ENCODE measurements at places on chromosomes 3 and 15. TPM values are rescaled to one million over a fixed set of nuclear protein-coding genes. Genes with fewer than 3 reads are reported as not detected.

DNA sequence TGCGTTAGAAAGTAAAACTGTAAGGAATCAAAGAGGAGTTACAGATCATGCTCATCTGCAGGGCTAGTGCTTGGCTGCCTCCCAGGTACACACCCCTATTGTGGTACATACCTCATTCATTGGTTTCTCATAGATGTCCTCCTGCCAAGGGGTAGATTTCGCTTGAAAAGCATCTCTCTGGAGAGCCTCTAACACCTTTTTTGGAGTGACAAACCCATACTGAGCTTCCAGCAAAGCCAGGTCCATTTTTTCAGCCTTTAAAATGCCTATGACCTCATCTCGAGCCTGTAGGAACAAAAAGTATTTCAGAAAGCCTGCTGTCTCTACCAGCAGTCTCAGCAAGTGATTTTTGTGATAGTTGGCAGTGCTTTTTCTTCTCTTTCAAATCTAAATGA lies 112.1 kb downstream of the CMSS1 start:
- DNase-seq = peak; percentile 30

Gene GABRR3
- total RNA-seq = not detected

DNA sequence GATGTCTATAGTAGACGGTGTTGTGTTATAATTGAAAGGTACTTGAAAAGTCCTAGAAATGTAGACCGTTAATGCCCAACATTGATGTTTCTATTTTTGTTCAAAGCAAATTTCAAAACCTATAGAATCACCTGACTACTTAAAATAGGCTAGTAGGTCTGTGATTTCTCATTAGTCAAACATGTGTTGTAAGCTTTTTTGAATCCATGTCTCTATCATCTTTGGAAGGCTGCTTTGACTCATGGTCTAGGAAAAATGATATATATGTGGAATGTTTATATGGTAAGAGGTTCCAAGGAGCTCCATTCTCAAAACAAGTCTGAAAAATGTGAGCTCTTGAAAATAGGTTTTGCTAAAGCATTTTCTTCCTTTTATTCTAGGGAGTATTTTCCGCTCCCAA lies 375.3 kb downstream of the LPP start:
- no peak for DNase-seq

Gene BTLA
- total RNA-seq = not detected

DNA sequence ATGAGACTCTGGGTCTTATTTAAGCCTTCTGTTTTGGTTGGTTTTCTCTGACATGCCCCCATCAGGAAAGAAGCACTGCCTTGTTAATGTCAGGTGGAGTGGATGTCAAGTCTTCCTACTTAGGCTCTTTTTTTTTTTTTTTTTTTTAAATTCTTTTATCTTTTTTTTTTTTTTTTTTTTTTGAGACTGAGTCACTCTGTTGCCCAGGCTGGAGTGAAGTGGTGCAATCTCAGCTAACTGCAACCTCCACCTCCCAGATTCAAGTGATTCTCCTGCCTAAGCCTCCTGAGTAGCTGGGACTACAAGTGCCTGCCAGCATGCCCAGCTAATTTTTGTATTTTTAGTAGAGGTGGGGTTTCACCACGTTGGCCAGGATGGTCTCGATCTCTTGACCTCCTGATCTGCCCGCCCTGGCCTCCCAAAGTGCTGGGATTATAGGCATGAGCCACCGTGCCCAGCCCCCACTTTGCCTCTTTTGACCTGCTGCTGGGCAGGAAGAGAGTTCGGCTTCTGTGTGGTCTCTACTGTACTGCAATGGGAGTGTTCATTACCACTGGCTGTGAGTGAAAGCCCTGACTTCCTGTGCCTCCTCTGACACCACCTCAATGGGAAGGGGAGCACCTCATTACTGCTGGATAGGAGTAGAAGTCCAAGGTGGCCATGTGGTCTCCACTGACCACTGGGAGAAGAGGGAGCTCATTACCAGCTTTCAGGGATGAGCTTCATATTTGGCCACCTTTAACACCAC lies 10.9 kb downstream of the CTDSPL start:
- DNase-seq = no peak

Gene AADACL2
- total RNA-seq = not detected

Gene PRRT3
- total RNA-seq = 2.5 TPM

GRCh38 chr3:127307916-127308315 lies 20.1 kb upstream of the PRR20G start:
- DNase-seq = no peak

Gene IL5RA
- total RNA-seq = not detected

Gene ARHGEF26
- total RNA-seq = 1.8 TPM

Gene NPTN
- total RNA-seq = 111 TPM

Gene ARID3B
- 0.77 TPM for total RNA-seq

Gene VIPR1
- total RNA-seq = not detected

- DNase-seq = peak; percentile 34
These were observed 21.1 kb downstream of the GCNT3 start for GRCh38 chr15:59632714-59633113.

DNA sequence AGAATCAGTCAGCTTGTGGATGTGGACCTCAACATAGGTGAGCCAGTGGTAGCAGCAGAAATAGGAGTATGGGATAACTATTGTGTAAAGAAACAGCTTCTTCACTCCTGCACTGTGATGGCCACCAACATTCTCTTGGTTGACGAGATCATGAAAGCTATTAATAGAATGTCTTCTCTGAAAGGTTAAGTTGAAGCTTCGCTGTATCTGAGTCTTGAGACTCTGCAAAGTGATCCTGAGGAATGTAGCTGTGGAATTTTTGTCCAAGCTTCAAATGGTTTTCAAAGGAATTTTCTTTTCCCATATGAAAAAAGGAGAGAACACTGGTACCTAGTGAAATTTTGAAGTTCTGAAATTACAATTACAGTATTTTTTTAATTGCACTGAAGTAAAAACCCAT lies 146.3 kb downstream of the GMNC start:
- peak; percentile 15 for DNase-seq

- DNase-seq = no peak
These were observed 271.9 kb downstream of the MCTP2 start for GRCh38 chr15:94503293-94503692.

Gene RAB43
- total RNA-seq = 16.3 TPM

DNA sequence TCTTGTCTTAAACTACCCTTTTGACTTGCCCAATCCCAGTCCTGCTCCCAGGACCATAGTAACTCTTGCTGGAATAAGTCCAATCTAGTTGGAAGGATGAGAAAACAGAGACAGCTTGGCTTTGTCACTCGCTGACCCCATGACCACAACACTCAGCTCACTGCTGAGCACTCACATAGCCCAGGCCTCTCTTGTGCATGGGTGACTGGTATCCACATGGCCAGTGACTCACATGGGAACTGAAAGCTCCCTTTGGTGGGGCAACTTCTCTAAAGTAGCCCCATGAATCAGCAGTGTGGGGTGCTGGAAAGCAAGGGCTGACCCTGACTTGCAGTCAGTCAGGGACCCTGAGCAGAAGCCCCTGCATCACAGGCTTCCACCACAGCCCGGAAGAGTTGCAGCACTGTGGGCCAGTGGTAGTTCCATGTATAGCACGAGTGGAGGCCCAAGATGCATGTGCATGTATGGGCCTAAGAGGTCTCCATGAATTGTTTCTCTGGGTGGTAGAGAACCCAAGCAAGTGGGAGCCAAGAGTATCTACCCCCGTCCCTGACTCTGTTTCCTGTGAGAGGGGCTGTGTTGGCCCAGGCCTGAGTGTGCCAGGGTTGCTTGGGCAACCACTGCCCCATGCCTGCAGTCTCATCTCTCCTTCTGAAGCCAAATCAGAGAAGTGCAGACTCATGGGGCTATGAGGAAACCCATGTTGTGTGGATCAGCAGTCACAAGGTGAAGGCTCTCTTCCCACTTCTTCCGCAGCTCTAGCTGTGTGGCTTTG lies 62.1 kb upstream of the XCR1 start:
- peak; percentile 96 for DNase-seq

- no peak for DNase-seq
These were observed 180.6 kb downstream of the FAM43A start for GRCh38 chr3:194866236-194866635.

Gene CSTA
- not detected for total RNA-seq

DNA sequence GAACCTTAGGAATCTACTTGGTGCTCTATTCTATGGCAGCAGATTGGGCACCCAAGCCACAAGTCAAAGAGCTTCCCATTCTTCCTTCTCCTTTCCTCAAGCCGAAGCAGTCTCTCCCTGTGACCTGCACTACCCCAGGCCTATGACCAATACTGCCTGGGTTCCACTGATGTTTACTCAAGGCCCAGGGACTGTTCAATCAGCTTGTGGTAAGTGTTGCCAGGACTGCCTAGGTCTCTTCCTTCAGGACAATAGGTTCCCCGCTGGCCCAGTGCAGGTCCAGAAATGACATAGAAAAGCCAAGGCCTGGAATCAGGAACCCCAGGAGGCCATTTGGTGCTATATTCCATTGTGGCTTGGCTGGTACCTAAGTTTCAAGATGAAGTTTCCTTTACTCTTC lies 397.9 kb downstream of the ZIC4 start:
- no peak for DNase-seq

DNA sequence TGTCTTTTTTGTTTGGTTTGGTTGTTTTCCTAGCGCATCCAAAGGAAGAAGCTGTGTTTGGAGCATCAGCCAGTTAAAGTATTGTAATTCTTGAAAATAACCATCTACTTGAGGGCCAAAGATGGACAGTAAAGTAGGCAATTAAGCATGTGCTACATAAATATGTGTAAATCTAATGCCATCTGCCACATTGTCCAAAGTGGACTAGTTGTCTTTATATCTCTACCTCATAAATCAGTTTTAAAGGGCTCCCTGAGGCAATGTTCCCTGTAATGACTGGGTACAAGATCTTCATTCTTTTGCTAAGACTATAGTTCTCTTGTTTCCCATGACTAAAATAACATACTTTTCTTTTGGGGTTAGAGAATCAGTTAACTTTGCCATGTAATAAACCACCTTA lies 460.0 kb upstream of the RARB start:
- no peak for DNase-seq

Gene MYRIP
- 0.11 TPM for total RNA-seq

Gene SPSB4
- 0.58 TPM for total RNA-seq

Gene FEM1B
- 28.0 TPM for total RNA-seq

DNA sequence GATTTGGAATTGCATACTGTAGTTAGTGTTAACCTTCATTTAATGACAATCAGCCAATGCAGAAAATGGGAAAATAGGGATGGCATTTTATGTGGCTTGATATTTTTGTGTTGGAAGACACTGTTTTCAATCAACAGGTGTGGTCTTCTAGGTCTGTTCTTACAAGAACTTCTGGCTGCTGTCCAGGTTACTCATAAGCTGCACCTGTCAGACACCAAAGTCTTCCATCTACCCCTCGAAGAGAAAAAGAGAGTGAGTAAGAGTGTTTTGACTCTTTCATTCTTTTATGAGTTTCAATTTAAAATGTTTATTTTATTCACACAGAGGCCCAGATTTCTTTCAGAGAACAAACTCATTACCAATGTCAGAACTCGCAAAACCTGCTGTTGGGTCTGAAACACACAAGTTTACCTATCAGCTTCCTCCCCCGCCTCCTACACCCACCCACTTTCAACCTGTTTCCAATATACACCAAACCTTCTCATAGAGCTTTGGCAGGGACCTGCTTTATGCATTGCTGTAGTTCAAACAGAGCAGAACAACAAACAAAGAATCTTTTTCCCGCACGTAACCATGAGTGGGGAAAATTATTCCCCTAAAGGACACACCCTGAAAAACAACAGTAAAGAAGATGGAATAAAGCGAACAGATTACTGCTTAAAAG lies 767.7 kb upstream of the ALCAM start:
- DNase-seq = peak; percentile 52

GRCh38 chr3:143283432-143284128 lies 164.0 kb downstream of the CHST2 start:
- peak; percentile 88 for DNase-seq

DNA sequence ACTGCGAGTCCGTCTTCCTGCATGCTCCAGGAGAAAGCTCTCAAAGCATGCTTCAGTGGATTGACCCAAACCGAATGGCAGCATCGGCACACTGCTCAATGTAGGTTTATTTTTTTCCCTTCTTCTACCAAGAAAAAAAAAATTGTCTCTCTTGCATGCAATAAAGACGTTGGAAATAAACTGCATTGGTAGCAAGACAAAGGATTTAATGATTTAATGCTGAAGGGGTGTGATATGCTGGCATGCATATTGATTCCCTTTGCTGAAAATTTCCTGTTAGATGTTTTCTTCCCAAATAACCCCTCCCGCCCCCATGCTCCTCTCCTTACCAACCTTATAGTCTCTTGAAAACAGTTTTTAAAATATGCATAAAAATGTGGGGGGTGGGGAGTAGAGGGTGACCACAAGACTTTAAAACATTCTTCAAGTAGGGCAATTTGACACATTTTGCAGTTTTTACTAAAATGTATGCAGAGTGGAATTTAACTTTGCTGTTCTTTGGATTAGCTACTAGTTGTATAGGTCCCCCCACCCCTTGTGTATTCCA lies 799 bp downstream of the RARB start:
- DNase-seq = no peak

GRCh38 chr3:77319711-77320110 lies 279.8 kb downstream of the ROBO2 start:
- DNase-seq = no peak

DNA sequence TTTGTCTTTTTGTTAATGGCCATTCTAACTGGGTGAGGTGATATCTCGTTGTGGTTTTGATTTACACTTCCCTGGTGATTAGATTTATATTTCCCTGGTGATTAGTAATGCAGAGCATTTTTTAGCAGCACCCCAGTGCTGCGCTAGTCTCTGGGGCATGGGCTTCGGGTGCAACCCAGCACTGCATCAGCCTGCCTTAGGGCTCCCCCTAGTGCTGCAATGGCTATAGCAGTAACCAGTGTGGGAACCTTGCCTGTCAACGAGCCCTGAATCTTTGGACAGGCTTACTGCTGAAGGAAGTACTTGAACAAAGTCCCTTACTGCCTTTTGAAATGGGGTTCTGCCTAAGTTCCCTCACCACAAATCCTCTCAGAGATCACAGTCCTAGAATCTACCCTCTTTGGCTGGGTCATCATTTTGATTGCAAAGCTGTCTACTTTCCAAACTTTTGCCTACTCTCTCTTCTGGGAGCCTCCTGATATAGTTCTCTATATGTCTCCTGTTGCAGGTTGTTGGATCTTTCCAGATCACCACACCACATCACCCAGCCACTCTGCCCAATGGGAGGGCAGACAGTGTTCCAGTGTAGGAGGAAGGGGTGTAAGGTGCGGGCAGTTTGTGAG lies 79.2 kb upstream of the CCNL1 start:
- peak; percentile 62 for DNase-seq

GRCh38 chr15:75070674-75071073 lies 47.3 kb downstream of the PPCDC start:
- DNase-seq = no peak

DNA sequence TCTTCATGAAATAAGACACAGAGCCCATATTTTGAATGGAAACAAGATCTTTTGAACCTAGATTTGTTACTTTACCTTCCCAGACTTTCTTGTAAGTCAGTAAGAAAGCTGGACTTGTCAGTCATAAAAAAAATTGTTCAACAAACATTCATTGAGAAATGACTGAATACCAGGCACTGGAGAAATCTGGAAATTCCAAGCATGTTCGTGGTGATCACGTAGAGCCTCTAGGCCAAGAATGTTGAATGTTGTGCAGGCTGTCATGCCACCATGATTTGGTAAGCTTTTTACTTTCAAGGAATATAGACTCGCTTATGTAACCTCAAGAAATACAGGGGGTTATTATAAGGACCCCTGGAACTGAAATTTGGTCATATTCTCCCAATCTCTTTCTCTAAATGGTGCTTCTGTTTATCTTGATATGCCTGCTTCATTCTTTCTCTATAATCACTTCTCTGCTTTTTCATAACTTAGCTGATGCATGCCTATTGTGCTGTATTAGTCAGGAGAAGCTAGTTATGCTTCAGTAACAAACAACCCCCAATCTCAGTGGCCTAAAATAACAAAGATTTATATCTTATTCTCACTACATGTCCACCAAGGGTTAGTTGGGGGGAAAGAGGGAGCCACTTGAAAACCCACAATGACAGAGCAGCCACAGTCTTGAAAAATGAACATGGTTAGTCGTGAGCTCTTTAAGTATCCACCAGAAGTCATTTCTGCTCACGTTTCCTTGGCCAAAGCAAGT lies 3.4 kb upstream of the TPM1 start:
- peak; percentile 51 for DNase-seq
